Frontal cortex (tissue), 4 donors: ENCODE measurements at places on chromosomes 12 and 14. TPM values are rescaled to one million over a fixed set of nuclear protein-coding genes. Genes with fewer than 3 reads are reported as not detected.

GUCY2C gene
- total RNA-seq: under 0.01 TPM

RIMKLB gene
- total RNA-seq: 164 TPM

DAO gene
- not detected for total RNA-seq

OR6C2 gene
- not detected for total RNA-seq

GLT8D2 gene
- total RNA-seq: 9.4 TPM

PKP2 gene
- total RNA-seq: 7.3 TPM

GLIPR1L2 gene
- total RNA-seq: 0.41 TPM

ADAM21 gene
- under 0.01 TPM for total RNA-seq
